ENCODE measurements at places on chromosomes 16 and 17.

DNA sequence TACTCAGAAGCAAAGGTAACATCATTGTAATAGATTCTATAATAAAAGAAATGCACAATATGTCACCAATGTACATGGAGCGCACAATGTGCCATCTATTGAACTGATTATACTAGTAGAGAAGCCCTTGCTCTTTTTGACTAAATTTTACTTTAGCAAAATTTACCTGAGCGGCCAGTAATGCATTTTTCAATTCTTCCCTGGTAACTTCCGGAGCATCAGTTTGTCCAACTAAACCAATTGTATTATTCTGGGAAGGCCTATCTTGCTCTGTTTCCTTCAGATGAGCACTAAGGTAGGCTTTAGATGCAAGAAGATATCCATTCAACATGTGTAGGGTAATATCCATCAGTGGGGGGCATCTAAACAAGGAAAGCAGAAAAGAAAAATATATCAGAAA is 8.8 kb upstream of the BRIP1 start:
- no peak for DNase-seq

DNA sequence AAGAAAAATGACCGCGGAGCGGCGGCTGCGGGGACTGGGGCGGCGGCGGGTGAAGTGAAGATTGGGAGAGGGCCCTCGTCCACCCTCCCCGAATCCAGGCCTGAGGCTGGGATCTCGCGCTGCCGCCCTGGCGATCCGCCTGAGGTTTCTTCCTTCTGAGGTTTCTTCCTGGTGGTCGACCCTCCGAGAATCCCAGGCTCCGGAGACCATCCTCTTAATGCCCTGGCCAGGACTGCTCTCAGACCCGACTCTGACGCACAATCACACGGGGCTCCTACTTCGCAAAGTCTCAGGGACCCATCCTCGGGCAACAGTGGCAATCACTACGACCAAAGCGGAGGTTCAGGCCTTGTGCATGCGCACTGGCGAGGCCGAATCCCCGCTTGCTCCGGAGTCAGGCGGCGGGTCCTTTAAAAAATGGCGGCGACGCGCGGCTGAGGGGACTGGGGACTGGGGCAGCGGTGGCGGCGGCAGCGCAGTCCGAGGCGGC is 18.0 kb upstream of the KCNJ18 start:
- no peak for DNase-seq

- DNase-seq, result no peak
Measured at GRCh38 chr17:40459636-40460603, 16.7 kb downstream of the IGFBP4 start.

- DNase-seq, result peak; percentile 4
Measured at GRCh38 chr16:13036600-13036999, 135.2 kb downstream of the SHISA9 start.

DNA sequence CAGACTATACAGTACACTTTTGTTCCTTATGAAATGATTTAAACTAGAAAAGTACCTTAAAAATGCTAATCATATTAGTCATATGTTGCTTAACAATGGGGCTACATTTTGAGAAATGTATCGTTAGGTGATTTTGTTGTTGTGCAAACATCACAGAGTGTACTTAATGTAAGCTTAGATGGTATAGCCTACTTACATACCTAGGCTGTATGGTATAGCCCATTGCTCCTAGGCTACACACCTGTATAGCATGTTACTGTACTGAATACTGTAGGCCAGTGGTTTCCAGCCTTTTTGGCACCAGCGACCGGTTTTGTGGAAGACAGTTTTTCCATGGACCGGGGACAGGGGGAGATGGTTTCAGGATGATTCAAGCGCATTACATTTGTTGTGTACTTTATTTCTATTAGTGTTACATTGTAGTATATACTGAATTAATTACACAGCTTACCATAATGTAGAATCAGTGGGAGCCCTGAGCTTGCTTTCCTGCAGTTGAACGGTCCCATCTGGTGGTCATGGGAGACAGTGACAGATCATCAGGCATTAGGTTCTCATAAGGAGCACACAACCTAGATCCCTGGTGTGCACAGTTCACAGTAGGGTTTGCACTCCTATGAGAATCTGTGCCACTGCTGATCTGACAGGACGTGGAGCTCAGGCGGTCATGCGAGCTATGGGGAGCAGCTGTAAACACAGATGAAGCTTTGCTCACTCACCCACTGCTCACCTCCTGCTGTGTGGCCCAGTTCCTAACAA is 35.0 kb upstream of the MRC2 start:
- DNase-seq, result no peak

- no peak for DNase-seq
Measured at GRCh38 chr17:63032142-63032541, 66.1 kb downstream of the TANC2 start.

- DNase-seq, result no peak
Measured at GRCh38 chr17:13024526-13025257, 6.9 kb upstream of the ELAC2 start.

DNA sequence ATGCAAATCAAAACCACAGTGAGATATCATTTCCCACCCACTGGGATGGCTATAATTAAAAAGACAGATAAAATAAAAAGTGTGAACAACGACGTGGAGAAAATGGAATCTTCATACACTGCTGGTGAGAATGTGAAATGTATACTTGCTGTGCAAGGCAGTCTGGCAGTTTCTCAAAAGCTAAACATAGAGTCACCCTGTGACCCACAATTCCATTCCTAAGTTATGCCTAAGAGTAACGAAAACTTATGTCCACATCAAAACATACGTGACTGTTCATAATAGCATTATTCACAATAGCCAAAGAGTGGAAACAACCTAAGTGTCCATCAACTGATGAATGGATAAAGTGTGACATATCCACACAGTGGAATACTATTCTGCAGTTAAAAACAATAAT is 38.1 kb upstream of the VPS4A start:
- DNase-seq, result no peak

- peak; percentile 61 for DNase-seq
Measured at GRCh38 chr16:82629441-82630027, 2.8 kb downstream of the CDH13 start.

- DNase-seq, result no peak
Measured at GRCh38 chr16:1361685-1362360, 10.1 kb downstream of the GNPTG start.

- DNase-seq, result no peak
Measured at GRCh38 chr16:28623172-28623711, 13.4 kb upstream of the SULT1A1 start.

DNA sequence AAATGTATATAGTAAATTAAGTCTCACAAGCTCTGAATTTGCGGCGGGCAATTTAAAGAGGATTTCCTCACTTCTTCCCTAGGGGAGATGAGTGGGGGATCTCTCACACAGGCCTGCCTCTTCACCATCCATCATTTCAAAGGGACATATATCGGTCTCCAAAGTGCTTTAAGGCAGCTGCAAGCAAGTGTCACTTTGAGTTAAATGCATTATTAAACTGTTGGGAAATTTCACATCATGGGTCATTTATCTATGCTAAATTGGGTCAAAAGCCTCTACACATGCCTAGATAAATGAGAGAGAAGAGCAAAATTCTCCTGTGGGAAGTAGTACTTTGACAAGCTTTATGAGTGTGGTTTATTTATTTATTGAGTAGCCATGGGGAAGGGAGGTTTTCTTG is 1106.1 kb upstream of the GOT2 start:
- DNase-seq, result no peak

- DNase-seq, result no peak
Measured at GRCh38 chr17:59746849-59747445, 39.5 kb downstream of the VMP1 start.

GRCh38 chr17:6491071-6491700 is 46.9 kb downstream of the PIMREG start:
- no peak for DNase-seq

DNA sequence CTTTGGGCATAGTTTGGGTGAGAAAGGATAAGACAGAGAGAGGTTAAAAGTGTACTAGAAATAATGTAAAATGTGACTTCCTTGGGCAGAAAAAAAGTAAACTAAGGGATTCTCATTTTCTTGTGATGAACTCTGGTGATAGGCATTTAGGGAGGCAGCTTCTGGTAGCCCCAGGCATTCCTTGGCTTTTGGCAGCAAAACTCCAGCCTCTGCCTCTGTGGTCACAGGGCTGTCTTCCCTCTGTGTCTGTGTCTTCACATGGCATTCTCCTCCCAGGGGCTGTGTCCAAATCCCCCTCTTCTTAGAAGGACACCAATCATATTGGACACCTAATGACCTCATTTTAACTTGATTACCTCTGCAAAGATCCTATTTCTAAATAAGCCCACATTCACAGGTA is 54.7 kb downstream of the HS3ST3B1 start:
- DNase-seq, result no peak

DNA sequence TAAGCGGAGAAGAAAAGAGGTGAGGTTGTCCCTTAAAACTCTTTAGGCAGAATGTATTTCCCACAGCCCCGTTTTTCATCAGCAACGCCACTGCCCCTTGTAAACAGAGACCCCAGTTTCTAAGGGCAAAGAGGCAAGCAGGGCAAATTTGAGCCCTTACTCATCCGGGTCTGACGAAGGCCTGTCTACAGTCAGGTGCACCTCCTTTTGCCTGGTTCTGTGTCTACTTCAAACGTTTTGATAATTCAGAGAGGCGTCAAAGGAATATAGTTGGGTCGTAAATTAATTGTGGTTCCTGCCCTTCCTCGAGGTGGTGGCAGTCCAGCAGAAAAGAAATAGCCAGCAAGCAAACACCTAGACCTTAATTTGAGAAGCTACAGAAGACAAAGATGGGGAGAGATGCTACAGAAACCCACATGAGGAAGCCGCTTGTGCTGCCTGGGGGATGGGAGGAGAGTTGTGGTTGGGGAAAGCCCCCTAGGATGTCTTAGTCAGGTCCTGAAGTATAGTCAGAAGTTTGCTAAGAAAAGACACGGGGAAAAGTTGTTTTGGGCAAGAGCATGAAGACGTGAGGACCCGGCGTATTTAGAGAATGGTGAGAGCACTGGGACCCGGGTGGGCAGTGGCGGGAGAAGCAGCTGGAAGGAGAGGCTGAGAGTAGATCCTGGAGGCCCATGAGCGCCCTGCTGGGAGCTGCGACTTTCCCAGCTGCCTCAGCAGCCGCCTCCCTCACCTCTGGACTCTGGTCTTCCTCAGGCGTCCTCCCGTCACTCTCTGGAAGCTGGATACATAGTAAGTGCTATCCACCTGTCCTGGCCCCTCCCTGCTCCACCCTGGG is 2.4 kb downstream of the FBRS start:
- no peak for DNase-seq

DNA sequence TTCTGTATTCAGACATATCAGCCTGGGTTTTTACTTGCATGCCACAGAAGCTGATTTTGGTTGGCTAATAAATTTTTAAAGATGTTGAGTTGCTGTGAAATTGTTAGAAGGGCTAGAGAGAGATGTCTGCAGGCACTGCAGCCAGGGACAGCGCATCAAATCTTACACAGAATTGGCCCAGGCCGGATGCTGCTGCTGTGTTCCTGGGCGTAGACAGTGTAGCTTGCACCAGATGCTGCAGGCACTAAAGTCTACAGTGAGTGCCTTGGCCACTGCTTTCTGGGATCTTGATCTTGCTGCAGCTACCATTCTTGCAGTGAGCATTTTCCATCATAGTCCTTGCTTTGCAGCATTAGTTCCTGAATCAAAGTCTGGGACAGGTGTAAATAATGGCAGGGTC is 169.9 kb downstream of the SPECC1 start:
- DNase-seq, result no peak

- DNase-seq, result peak; percentile 87
Measured at GRCh38 chr16:68244903-68245853, at the start of gene PLA2G15. TSS of gene PLA2G15 (plus strand) at chr16:68245373. CDS start at chr16:68245427, 54 bp downstream.

- DNase-seq, result no peak
Measured at GRCh38 chr17:58446086-58446485, 28.8 kb upstream of the RNF43 start.

GRCh38 chr17:68435876-68436842 is 21.1 kb downstream of the WIPI1 start:
- DNase-seq, result peak; percentile 32

- no peak for DNase-seq
Measured at GRCh38 chr16:54009464-54010176, 277.0 kb downstream of the IRX3 start.

DNA sequence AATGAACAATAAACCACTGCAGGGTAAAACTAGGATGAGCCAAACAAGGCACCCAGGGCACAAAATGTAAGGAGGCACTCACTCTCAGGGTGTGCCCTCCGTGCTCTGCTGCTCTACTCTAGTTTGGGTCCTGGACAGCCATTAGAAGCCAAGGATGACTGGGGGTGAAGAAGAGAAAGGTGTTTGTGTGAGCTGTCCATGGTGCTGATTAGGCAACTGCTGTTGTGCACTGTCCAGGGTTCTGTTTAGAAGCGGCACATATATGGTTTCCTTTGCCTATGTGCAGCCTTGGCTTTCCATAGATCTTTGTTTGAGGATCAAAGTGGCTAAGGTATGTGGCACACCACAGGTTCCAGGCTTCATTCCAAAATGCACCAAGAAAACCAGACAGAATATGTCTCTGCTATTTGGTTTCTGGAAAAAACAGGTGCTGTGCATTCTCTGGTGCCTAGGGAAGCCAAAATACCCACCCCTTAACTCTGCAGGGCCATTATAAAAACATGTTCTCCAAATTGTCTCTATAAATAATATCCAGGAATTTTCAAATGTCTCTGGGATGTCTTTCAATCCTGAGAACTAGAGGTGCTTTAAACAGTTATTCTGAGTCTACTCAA is 123.5 kb downstream of the CBLN1 start:
- DNase-seq, result no peak

DNA sequence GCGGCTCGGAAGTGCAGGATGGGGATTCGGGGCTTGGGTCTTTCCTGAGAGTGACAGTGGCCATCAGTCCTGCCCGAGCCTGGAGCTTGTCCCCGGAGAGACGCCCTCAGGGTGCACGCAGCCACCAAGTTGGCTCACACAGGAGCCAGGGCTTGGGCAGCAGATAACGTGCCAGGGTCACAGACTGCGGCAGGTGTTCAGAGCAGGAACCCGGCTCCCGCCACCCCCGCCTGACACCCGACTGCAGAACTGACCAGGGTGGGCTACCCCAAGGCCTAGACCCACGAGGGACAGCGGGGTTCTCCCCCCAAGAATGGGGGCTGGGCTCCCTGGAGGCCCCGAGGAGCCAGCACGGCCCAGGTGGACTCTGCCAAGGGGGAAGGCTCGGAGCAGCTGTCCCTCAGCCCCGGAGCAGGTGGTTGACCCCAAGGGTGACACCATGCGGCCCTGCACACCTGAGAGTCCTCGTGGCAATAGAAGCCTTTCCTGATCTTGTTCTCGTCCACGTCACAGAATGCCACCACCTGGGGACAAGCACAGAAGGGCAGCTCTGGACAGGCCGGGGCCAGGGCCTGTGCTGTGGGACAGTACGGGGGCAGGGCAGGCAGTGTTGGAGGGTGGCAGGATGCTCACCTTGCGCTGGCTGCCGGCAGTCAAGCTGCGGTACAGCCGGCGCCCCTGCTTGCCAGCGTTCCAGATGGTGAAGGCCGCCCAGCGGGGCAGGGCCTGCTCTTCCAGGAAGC is 117.1 kb upstream of the ZNF750 start:
- DNase-seq, result no peak

- DNase-seq, result peak; percentile 7
Measured at GRCh38 chr17:42221886-42222745, 27.8 kb upstream of the GHDC start.

DNA sequence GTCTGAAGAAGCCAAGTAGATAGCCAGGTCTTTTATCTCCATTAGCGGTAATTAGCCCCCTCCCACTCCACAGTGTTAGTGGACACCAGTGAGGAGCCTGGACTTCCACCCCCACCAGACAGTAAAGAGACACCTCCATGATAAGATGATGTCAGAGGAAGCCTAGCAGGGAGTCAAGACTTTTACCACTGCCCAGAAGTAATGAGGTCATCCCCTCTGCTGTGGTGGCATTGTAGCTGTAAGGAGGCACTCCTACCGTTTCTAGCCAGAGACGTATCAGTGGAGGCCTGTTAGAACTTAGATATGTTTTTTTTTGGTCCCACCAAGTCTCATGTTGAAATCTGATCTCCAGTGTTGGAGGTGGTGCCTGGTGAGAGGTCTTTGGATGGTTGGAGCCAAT is 38.1 kb downstream of the PIK3R5 start:
- DNase-seq, result no peak

Measured in fibroblast of skin of left quadriceps (primary cell).